Fibroblast of villous mesenchyme (primary cell): ENCODE measurements at places on chromosomes 2 and 18. TPM values are rescaled to one million over a fixed set of nuclear protein-coding genes. Genes with fewer than 3 reads are reported as not detected.

GRCh38 chr18:55236150-55236931, 277.1 kb upstream of the CCDC68 start:
- peak; percentile 79 for DNase-seq

DNA sequence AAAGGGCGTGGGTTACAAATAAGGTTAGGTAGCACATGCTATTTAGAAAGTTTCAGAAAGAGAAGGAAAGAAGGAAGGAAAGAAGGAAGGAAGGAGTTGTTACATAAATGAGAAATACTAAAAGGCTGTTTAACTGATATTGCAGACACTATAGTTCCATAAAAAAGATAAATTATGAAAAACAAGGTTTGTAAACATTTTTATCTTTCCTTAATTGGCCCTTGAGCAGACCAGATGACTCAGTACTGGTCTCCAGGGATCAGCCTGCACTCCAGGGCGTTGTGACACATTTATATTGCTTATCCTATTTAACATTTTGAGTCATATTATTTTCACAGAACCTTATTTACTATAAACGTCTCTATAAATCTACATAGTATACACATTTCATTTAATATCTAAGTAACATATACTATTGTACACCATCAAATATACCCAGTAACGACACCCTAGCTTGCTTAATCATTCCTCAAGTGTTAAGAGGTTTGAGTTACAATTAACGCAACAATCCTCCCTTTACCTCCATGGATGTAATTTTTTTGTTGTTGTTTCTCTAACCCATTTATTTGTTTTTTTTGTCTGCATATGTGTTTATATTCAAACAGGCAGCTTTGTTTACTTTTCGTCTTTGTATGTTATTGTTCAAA, 2.8 kb upstream of the RAB31 start:
- peak; percentile 92 for DNase-seq

DNA sequence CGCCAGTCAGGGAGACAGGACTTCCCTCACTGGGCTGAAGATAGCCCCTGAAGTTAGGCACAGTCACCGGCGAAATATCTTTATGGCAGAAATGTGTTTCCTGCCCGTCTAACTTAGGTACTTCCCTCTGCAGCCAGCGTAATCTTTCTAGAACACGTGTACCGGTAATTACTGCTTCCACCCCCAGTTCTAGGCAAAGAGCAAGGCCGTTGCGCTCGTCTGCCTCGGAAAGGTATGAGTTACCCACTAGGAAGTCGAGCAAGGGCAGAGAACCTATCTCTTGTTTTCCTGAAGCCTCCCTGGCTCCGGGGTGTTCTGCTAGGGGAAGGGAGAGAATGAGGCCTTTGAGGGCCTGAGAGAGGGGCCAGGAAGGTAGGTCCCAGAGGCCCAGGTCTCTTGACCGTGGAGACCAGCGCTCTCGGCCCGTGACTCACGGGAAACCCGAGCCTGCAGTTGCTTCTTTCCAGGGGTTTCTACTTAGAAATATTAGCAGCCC, 70.0 kb downstream of the TWSG1 start:
- DNase-seq = peak; percentile 74

GRCh38 chr18:59837586-59837985, 62.2 kb upstream of the PMAIP1 start:
- peak; percentile 75 for DNase-seq

GRCh38 chr2:238685713-238686112, 162.2 kb upstream of the TWIST2 start:
- DNase-seq = no peak

- DNase-seq = no peak
Observed at GRCh38 chr18:62325806-62326645, 916 bp downstream of the TNFRSF11A start.

GRCh38 chr2:183248866-183249567, 124.8 kb downstream of the NUP35 start:
- peak; percentile 27 for DNase-seq

GRCh38 chr18:74081966-74082741, 65.5 kb downstream of the FBXO15 start:
- peak; percentile 42 for DNase-seq

The IL36B gene
- not detected in 2 replicates for total RNA-seq

The POTEI gene
- under 0.01 TPM in 1 of 2 replicates, not detected in the other for total RNA-seq
